ENCODE measurements at places on chromosomes 5 and 9. TPM values are rescaled to one million over a fixed set of nuclear protein-coding genes. Genes with fewer than 3 reads are reported as not detected.

PCSK5 gene
- 84.2 TPM for total RNA-seq

TMEFF1 gene
- 1.5 TPM for total RNA-seq

ADAMTS19 gene
- total RNA-seq = not detected

PHF24 gene
- 1.0 TPM for total RNA-seq

TMEM232 gene
- 2.4 TPM for total RNA-seq

SPATA31D4 gene
- not detected for total RNA-seq

LSM11 gene
- 5.8 TPM for total RNA-seq

ANXA2R gene
- total RNA-seq = 4.7 TPM

ZBTB26 gene
- 5.8 TPM for total RNA-seq

SLC31A2 gene
- total RNA-seq = 9.7 TPM

CD14 gene
- total RNA-seq = 68.8 TPM

SLC1A1 gene
- total RNA-seq = 2.5 TPM

FYB1 gene
- total RNA-seq = 26.0 TPM

PCDHB14 gene
- 8.7 TPM for total RNA-seq
